ENCODE measurements at places on chromosomes 6 and 20. TPM values are rescaled to one million over a fixed set of nuclear protein-coding genes. Genes with fewer than 3 reads are reported as not detected.

The FOXO3 gene
- total RNA-seq, result 36.6 TPM

The SLC17A3 gene
- total RNA-seq, result not detected

The SLC22A3 gene
- total RNA-seq, result not detected

The HFE gene
- 10.8 TPM for total RNA-seq

The FILIP1 gene
- under 0.01 TPM for total RNA-seq

The ADAM33 gene
- 53.1 TPM for total RNA-seq

DNA sequence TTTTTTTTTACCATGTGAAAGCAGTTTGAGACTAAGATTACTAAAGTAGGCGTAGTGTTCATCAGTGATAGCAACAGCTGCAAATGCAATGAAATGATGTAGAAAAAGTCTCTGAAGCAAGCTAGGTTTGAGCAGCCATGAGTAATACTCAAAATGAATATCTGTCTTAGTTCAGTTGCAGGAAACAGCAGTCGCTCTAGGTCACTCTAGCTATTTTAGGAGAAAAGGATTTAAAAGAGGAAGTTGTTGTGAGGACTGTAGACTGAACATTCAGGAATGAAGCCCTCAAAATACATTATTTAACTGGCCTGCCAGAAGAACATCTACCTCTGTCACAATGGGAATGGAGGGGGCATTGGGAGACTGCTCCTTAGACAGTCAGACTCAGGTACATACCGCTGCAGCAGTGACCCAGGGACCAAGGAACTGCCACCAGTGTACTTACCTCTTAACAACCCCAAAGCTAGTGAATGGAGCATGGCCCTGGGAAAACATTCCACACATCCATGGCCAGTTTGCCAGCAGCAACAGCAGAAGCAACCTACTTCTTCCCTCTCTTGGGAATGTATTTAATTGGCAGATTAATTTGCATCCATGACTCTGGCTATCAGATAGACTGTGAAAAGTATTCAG lies 243.0 kb upstream of the KHDRBS2 start:
- H3K27me3 ChIP-seq, result no peaks in the 10 kb centered on the region
- no peaks in the 10 kb centered on the region for H3K36me3 ChIP-seq
- no peak overlapping the region for H3K27ac ChIP-seq
- H3K4me3 ChIP-seq, result no peak overlapping the region
- no peaks in the 10 kb centered on the region for H3K4me1 ChIP-seq
- no peak for DNase-seq

DNA sequence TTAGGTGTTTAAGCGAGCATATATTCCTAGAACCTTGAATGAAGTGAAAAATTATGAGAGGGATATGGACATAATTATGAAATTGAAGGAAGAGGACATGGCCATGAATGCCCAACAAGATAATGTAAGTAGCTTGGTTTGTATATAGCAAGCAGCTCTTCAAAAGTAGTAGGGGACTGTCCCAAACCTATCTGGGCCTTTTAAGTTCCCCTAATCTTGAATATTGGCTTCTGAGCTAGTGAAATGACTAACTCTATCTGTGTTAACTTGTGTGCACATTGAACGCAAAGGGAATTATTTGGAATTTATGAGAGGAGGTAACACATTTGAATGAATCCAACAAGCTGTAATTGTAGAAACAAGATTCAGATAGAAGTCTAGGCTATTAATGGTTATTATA lies 21.7 kb downstream of the RIOK1 start:
- DNase-seq, result no peak
- H3K36me3 ChIP-seq, result peaks cover 54% of the 10 kb centered on the region
- H3K4me1 ChIP-seq, result peaks cover 19% of the 10 kb centered on the region
- no peaks in the 10 kb centered on the region for H3K27me3 ChIP-seq

DNA sequence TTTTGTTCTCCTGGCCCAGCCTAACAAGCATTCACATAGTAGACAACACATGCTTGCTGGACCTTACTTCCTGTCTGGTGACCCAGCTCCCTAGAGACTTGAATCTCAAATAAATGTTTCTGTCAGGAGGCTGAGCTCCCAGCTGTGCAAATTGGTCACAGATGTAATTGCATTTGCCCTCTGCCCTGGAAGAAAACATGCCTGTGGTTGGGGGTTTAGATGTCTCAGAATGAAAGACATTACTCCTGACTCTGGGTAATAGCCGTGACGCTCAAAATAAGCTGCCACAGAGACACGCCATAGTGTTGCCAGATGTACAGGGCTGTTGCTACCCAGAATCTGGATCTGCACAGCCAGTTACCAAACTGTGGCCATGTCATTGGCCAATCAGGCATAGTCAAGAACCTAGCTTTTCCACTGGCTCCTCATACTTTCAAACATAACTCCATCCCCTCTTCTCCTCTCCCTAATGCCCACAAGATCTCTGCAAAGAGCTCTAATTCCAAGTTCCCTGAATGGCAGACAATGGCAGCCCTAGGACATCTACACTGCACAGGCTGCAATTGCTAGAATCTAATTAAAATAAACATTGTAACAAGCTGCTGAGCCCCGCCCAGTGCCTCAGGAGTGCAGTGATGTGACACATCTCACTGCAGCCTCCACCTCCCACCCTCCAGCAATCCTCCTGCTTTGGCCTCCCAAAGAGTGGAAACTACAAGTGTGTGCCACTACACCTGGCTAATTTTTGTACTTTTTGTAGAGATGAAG lies 32.8 kb upstream of the GMPR start:
- peaks cover 18% of the 10 kb centered on the region for H3K4me1 ChIP-seq
- DNase-seq, result peak; percentile 86
- H3K27ac ChIP-seq, result peak overlapping the region; percentile 42
- no peak overlapping the region for H3K4me3 ChIP-seq
- H3K27me3 ChIP-seq, result peaks cover under 1% of the 10 kb centered on the region

- H3K4me3 ChIP-seq, result no peak overlapping the region
- no peaks in the 10 kb centered on the region for H3K4me1 ChIP-seq
- H3K27ac ChIP-seq, result no peak overlapping the region
These were observed 380.0 kb downstream of the LMBRD1 start for GRCh38 chr6:69416776-69417175.

DNA sequence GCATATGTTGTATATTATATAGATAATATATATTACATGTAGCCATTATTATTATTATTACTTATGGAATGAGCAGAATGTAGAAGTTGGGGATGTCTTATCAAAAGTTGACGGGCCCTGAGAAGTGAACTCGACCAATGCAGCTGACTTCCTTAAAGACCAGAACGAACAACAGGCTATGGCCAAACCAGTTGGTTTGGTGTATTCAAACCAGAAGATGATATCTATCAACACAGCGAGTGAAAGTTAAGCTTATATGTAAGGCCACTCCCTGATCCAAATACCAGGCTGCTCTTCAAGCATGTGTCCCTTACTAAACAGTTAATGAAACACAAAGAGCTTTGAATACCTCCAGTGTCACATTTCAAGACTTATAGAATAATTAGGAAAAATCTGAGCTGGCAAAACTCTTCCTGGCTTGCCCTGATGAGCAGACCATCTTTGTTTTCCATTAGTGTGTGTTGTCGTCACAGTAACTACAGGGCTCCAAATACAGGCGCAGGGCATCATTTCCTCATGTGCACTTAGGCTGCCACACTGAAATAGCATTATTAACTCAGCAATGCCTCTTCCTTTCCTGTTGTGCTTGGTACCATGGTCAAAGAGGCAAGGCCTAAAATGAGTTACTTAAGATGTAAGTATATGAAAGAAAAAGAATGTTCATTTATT lies 6.6 kb downstream of the FILIP1 start:
- H3K27ac ChIP-seq, result no peak overlapping the region
- H3K4me1 ChIP-seq, result peaks cover 6% of the 10 kb centered on the region
- H3K27me3 ChIP-seq, result peaks cover 22% of the 10 kb centered on the region

DNA sequence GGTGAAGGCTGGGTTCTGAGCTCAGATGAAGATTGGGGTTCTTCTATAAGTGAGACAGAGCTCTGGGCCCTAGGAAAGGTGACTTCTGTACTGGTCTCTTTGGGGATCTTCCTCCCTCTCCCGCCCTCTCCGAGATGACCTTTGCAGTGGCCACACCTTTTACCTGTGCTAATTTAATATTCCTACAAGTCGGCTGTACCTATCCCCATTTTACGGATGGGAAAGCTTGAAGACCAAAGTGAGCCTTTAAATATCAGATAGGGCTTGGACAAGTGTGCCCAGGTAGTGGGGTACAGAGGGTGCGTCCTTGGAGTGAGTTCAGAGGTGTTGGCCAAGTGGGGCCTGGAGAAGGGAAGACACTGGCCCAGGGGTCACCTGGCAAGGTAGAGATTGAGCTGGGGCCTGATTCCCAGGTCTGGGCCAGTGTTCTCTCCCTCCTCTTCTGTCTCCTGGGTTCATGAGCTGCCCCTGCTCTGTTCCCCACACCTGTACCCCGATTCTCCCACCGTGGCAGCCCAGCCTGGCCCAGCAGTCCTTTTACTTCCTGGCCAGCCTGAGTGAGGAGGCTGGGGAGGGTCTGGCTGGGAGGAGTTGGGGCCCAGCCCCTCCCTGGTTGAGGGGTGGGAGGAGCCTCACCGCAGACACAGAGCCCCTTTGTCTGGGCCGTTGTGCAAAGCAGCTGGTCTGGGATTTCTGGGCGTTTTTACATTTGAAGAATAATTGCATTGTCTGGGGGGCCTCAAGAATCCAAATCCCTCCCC lies 152.1 kb upstream of the RNF24 start:
- H3K27ac ChIP-seq, result no peak overlapping the region
- H3K4me1 ChIP-seq, result peaks cover 11% of the 10 kb centered on the region
- H3K36me3 ChIP-seq, result no peaks in the 10 kb centered on the region
- no peaks in the 10 kb centered on the region for H3K27me3 ChIP-seq
- H3K4me3 ChIP-seq, result no peak overlapping the region
- no peak for DNase-seq

- H3K36me3 ChIP-seq, result no peaks in the 10 kb centered on the region
- peak overlapping the region; percentile 82 for H3K27ac ChIP-seq
- no peaks in the 10 kb centered on the region for H3K27me3 ChIP-seq
- DNase-seq, result peak; percentile 73
These were observed 54.0 kb upstream of the AKIRIN2 start for GRCh38 chr6:87755708-87756671.

- no peak overlapping the region for H3K4me3 ChIP-seq
- no peak for DNase-seq
- H3K4me1 ChIP-seq, result peaks cover 4% of the 10 kb centered on the region
- no peaks in the 10 kb centered on the region for H3K36me3 ChIP-seq
- no peak overlapping the region for H3K27ac ChIP-seq
- H3K27me3 ChIP-seq, result no peaks in the 10 kb centered on the region
These were observed 13.3 kb upstream of the BEND3 start for GRCh38 chr6:107128577-107128976.

GRCh38 chr6:113597231-113597583 lies 259.9 kb upstream of the MARCKS start:
- no peak overlapping the region for H3K27ac ChIP-seq
- H3K27me3 ChIP-seq, result no peaks in the 10 kb centered on the region
- peaks cover 14% of the 10 kb centered on the region for H3K4me1 ChIP-seq
- peak; percentile 61 for DNase-seq
- no peaks in the 10 kb centered on the region for H3K36me3 ChIP-seq
- H3K4me3 ChIP-seq, result no peak overlapping the region

DNA sequence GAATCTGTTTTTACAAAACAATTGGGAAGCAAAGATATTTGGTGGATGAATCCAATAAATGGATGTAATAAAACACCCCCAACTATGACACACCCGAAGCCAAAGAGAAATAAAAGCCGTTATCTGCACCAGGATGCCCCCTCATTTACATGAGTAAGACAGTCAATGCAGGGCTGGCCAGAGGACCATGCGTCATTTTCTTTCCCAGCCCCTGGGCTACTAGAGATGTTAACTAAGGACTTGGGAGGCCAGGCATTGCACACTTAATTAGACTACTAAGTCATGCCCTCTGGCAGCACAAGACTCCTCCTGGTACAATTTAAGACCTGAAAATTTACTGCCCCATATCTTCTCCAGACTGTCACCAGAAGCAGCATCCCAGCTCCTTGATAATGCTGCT lies 3.2 kb downstream of the LEMD2 start:
- H3K36me3 ChIP-seq, result peaks cover 18% of the 10 kb centered on the region
- H3K4me1 ChIP-seq, result peaks cover 47% of the 10 kb centered on the region
- peak overlapping the region; percentile 73 for H3K4me3 ChIP-seq
- DNase-seq, result peak; percentile 97

- peaks cover 8% of the 10 kb centered on the region for H3K4me1 ChIP-seq
- no peak overlapping the region for H3K27ac ChIP-seq
- no peak for DNase-seq
- no peak overlapping the region for H3K4me3 ChIP-seq
These were observed 1103.9 kb upstream of the GJE1 start for GRCh38 chr6:141028791-141029280.

DNA sequence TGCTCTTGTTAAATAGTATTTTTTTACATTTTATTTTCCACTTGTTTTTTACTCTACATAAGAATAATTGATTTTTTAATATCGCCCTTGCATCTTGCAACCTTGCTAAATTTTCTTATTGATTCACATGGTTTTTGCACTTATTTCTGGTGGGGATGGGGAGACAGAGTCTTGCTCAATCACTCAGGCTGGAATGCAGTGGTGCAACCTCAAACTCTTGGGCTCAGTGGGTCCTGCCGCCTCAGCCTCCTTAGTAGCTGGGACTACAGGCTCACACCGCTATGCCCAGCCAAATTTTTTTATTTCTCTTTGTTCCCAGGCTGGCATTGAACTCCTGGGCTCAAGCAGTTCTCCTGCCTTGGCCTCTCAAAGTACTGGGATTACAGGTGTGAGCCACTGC lies 30.3 kb downstream of the LIN28B start:
- no peaks in the 10 kb centered on the region for H3K36me3 ChIP-seq
- H3K4me3 ChIP-seq, result no peak overlapping the region
- H3K4me1 ChIP-seq, result no peaks in the 10 kb centered on the region
- H3K27me3 ChIP-seq, result no peaks in the 10 kb centered on the region
- no peak overlapping the region for H3K27ac ChIP-seq
- no peak for DNase-seq

GRCh38 chr20:53872081-53872541 lies 198.3 kb downstream of the BCAS1 start:
- H3K4me3 ChIP-seq, result peak overlapping the region; percentile 16
- H3K27me3 ChIP-seq, result no peaks in the 10 kb centered on the region
- DNase-seq, result peak; percentile 42
- H3K4me1 ChIP-seq, result peaks cover 28% of the 10 kb centered on the region
- H3K27ac ChIP-seq, result peak overlapping the region; percentile 63
